DMS79 (cell line): ENCODE measurements at places on chromosomes 1 and 21.

GRCh38 chr1:68938051-68938666 lies 441.3 kb upstream of the DEPDC1 start:
- no peak for DNase-seq

DNA sequence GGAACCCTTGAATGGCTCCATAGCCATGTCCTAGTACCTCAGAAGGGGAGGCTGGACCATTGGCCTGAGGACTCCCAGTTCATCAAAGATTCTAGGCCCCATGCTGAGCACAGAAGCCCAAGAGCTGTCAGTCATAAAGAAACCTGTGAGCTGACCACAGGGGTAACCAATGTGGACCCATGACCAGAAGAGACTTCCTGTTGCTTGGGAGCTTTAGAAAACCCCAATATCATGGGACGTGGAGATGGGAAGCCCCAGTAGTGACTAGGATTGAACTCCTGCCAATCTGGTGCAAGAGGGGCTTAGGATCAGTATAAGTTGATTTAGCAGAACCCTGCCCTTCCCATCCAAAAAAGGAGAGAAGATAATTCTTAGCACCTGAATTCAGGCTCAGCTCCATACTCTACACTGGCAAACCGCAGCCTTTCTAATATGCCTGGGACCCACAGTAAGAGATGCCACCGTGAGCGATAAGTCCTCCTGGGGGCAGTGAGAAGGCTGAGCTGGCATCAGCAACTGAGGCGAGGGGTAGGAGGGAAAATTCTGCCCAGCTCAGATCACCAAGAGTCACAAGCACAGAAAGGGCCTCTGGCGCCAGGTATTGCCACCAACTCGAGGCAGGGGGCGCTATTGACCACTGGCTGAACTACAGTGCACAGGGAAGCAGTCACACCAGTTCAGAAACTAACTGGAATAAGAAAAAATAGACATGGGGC lies 108.9 kb downstream of the CAPN8 start:
- DNase-seq: no peak

- DNase-seq: no peak
These were observed 192.3 kb upstream of the HMCN1 start for GRCh38 chr1:185541871-185542301.

GRCh38 chr1:13860031-13860430 lies 160.0 kb downstream of the PRDM2 start:
- DNase-seq: no peak

GRCh38 chr1:245961137-245961540 lies 545.9 kb downstream of the SMYD3 start:
- DNase-seq: no peak

- DNase-seq: peak; percentile 82
These were observed 3.5 kb downstream of the HSPG2 start for GRCh38 chr1:21933397-21934248.

DNA sequence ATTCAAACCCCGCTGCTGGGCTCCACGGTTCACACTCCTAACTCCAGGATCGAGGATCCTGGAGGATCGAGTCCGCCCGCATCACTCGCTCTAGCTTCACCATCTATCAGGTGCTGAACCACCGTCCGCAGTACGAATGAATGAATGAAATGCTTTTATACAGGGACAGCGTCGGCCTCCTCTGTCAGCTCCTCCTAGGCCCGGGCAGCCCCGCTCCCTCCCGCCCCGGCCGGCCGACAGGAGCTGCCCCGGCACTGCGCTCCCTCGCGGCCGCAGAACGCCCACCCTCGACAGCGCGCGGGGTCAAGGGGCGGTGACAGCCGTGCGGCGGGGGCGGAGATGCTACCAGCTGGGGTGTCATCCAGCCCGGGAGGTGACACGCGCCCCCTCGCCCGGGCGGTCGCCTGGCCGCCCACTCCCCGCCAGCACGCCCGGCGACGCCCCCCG lies 520 bp downstream of the ZBTB17 start:
- peak; percentile 4 for DNase-seq

- no peak for DNase-seq
These were observed 59.6 kb upstream of the CSF3R start for GRCh38 chr1:36542024-36542961.

DNA sequence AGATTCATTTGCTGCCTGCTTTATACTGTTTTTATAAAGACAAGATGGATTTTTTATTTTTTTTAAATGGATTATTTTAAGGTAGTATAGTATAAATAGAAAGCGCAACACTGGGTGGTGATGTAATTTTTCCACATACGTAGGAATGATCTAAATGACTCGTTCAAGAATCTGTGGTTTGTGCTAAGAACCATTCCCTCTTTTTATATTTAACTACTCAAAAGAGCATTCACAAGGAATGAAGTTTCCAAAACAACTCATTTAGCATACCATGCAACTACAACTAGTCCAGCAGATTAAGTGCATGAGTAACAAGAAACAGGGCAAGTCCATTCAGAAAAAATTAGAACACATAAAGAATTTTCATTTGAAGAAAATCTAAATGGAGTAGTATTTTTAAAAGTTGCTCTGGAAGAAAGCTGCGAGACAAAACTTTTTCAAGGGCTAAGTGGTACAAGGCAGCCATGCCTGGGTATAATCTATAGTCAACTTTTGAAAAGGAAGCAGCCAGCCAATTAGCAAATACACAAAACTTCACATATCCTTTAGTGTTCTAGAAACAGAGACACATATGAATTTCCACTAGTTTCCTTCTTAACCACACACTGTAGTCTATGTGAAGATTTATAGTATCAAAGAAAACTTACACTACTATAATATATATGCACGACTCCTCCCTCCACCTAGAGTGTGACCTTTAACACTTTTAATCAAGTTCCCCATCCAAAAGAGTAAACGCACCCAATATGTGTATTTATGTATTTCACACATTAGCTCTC lies 23.4 kb downstream of the GTF2B start:
- no peak for DNase-seq

GRCh38 chr1:156643778-156644092 lies 1.8 kb downstream of the BCAN start:
- no peak for DNase-seq
